ENCODE measurements at places on chromosomes 7 and 10.

DNA sequence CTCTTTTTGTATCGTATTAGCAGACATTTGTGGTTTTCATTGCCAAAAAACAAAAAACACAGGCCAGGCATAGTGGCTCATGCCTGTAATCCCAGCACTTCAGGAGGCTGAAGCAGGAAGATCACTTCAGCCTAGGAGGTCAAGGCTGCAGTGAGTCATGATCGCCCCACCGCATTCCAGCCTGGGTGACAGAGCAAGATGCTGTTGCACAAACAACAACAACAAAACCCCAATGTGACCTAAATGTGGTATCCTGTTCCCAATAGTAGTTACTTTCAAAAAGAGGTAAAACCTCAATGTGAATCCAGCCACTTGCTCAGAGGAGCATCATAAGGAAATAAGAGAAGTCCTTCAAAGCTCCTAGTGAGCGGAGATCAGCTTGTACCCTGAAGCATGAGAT is 45.8 kb upstream of the SKAP2 start:
- no peak for DNase-seq

GRCh38 chr10:72328829-72329204 is 25.9 kb downstream of the DNAJB12 start:
- DNase-seq = no peak

- DNase-seq = no peak
These were observed 44.3 kb downstream of the ZNF800 start for GRCh38 chr7:127348247-127348631.

- no peak for DNase-seq
These were observed 9.7 kb downstream of the CHST3 start for GRCh38 chr10:71973777-71974488.

GRCh38 chr7:18873734-18874336 is 243.6 kb downstream of the TWIST1 start:
- DNase-seq = no peak

GRCh38 chr7:107162475-107162874 is 6.3 kb upstream of the HBP1 start:
- DNase-seq = no peak

DNA sequence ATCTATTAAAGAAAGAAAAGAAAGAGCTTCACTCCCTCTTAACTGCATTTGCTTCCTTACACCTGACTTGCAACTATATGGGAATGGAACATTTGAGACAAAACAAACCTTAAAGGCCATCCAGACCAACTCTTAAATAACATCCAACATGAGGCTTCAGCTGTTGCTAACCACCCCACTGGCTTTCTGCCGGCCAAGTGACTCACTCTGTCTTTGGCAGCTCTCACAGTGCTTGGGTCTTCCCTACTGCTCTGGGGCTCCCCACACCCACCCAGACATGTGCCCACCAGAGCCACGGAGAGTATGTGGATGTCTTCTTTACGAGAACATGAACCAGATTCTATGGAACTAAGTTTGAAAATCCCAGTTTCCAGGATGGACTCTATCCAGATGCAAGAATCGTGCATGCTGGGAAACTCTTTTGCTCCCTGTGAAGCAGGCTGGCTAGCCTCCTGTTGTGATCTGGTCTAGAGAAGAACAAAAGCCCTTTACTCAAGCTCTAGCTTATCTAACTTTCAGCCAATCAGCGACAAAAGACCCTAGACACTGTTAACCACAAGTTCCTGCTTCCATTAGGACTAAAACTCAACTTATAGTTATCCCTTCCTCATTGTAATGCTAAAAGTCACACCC is 245.7 kb downstream of the TCERG1L start:
- DNase-seq = no peak

DNA sequence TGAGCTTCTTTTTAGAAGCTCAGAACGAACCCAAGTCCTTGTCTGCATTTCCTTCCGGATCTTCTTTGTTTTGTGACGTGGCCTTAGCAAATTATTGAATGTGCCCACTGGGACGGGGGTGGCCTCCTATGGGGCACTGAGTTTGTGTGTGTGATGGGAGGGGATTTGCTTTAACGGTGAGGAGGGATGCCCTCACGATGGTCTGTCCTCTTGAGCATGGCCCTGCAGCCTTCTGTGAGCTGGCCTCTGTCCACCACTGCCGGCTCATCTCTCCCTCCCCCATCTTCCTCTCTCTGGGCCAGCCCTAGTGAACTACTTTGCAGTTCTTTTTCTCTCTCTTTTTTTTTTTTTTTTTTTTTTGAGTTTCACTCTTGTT is 62.9 kb upstream of the MKRN1 start:
- no peak for DNase-seq

DNA sequence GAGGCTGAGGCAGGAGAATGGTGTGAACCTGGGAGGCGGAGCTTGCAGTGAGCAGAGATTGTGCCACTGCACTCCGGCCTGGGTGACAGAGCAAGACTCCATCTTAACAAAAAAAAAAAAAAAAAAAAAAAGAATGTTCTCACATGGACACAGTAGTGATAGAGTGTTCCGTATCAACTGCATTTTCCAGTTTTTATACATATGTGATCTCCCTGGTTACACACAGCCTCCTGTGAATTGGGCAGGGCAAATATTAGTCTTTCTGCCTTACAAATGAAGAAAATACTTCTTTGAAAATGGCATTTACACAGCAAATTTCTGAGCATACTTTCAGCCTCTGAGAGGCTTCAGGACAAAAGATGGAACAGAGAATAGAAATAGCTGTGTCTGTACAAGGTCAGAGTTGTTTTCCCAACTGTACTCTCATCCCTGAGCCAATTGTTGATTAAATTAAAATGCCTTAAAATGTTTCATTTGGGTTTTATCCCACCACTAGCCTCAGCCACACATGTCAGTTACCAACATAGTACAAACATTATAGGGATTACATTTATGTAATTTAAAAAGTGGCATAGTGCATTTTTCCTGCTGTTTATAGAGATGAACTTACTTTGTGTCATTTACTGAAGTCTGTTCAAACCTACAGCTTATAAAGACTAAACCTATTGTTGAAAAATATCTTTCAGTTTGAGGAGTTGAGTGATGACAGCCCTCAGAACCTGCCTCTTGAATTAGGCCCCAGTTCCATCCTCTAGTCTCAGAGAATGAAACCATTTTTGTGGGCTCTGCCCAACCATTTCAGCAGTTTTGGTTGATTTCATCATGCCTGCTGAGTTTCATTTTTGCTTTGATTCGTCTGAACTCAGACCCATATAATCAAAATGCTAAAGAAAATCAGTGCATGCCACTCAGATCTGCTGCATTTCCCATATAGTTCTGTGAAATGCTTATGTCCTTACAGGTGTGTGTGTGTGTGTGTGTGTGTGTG is 609.4 kb upstream of the C7orf33 start:
- DNase-seq = no peak

- no peak for DNase-seq
These were observed 1.4 kb downstream of the BMPER start for GRCh38 chr7:33906697-33907096.

GRCh38 chr7:12649348-12649747 is 38.1 kb upstream of the ARL4A start:
- DNase-seq = no peak

DNA sequence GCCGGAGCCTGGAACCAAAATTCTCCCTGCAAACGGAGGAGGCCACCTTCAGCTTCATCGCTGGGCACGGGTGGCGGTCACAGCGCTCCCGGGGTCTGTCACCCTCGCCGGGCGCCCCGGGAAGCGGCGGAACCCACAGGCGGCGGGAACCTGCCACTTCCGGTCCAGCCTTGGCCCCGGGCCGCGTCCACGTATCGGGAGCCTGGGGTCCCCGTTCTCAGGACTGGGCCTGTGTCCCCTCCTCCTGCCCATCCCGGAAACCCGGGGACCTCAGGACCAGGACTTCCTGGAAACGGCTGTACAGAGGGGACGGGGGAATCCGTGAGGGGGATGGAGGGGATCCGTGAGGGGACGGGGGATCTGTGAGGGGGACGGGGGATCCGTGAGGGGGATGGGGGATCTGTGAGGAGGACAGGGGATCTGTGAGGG is 25.4 kb downstream of the PDGFA start:
- DNase-seq = no peak

DNA sequence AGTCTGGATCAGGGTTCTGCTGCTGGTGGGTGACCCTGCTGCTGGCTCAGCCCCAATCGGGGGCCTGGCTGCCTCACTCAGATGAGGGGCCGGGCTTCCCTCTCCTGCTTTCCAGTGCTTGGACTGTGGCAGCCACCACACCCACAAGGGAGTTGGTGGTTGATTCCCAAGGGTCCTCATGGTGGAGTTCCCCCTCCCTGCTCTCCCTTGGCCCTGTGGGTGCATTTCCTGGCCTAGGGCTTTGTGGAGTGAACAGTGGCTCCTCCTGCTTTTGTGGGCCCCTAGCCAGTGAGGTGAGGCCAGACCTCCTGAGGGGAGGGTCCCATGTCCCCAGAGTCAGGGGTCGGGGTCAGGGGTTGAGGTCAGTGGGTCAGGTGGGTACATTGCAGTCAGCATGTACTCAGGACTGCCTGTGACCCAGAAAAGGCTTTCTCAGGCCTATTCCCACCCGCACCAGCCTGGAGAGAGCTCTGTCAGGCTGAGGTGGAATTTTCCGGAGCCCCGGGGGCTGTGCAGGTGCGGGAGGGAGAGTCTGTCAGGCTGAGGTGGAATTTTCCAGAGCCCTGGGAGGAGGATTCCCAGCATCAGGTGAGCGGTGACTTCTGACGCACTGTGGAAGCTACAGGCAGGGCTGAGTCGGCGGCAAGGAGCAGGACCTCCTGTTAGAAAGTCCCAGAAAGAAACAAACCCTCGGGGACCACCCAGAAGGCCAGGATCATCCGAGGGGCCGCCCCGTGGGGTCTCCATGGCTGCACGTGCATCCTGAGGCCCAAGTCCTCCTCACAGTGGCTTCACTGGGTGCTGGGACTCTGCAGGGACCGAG is 94.4 kb upstream of the INSIG1 start:
- DNase-seq = no peak

- DNase-seq = no peak
These were observed 93.2 kb upstream of the KIF5B start for GRCh38 chr10:32149252-32149955.

DNA sequence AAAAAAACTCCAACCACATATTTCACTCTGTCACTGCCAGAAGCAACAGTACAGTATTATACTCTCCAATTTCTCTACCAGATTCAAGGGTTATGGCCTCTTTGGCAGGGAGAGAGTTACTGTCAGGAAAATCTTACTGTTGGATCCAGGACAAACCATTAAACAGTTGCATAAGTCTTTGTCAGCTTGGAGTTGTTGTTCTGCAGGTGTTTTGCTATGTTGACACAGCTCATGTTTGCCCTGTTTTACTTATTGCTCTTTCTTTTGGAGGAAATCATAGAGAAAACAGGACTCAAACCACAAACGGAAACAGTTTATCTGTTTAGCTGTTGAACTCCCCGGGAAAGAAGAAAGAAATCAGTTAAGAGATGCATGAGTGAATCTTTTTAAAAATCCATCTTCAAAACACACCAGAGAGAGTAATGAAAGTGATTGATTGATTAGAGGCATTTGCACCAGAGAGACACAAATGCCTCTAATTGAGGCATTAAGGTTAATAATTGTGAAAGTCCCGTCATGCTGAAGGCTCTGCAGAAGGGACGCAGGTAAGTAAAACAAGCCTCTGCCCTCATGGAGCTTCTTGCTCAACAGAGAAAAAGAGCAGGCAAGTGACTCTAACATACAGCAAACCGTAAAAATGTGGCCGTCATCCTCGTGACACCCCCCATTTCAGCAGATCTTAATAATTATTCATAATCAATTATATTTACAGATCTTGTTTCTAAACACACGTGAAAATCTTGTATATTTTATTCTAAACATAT is 38.7 kb upstream of the ARHGAP21 start:
- DNase-seq = peak; percentile 45

DNA sequence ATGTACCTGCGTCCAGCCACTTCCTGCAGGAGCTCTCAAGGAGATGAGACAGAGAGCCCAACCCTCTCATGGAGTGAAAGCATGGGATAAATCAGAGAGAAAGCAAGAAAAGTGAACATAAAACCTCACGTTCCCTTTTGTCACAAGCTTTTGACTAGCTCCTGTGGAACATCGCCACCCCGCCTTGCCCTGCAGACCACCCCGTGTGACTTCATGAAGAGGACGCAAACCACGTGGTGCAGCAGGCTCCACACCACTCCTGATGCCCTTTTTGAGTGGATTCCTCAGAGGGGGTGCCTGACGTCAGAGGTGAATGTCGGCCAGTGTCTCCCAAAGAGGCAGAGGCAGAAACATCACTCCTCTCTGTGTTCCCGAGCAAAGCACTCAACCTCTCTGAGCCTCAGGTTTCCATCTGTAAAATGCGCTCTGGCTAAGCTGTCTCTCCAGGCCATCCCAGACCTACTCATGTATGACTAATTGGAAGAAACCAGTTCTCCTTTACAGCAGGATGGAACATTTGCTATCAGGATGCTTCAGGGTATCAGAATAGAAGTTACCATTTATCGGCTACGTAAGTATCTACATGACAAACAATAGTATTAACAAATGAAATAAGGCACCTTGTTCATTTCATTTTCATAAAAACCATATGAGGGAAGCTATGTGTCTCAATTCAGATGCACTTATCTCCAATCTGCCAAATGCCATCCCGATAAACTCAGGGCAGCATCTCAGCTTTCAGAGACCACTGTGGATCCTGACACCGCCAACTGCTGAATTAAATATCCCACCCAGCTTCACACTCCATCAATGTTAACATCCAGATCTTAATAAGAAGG is 5.3 kb downstream of the ZNF488 start:
- DNase-seq = no peak

- no peak for DNase-seq
These were observed 959.5 kb downstream of the GRID1 start for GRCh38 chr10:85407088-85407487.

DNA sequence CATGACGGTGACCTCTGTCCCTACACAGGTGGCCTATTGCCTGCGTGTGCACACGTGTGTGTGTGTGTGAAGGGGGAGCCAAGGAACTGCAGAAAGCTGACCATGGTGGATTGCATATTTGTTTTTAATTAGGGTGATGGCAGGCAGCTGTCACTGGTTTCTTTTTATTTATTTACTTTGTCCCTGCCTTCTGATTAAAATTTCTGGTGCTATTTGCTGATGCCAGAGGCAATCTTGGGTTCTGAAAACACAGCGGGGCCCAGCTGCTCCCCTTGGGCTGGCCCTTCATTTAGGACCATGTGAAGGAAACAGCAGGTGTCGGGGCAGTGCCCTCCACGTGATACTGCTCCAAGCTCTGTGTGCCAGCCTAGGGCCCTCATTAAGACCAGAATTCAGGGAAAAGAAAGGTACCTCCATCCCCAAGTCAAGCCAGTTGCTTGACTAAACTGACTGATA is 71.3 kb upstream of the PODXL start:
- DNase-seq = peak; percentile 83

- no peak for DNase-seq
These were observed 126.2 kb downstream of the MDFIC start for GRCh38 chr7:115047958-115048720.

DNA sequence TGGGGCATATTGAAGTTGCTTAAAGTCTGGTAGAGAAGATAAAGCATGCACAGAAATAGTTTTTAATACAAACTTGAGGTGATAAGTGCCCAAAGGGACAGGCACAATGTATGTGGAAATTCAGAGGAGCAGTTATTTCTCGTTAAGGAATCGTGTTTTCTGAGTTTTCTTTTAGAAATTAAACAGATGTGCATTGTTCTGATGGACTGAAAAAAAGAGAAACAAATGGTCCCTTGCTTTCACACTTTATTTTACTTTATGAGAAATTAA is 45.6 kb downstream of the CNNM2 start:
- DNase-seq = no peak

All from NCI-H146 (cell line).